RPMI8226 (cell line): ENCODE measurements at places on chromosomes 2 and 18.

GRCh38 chr2:41698678-41699422 lies 349.0 kb upstream of the PKDCC start:
- no peak for DNase-seq

DNA sequence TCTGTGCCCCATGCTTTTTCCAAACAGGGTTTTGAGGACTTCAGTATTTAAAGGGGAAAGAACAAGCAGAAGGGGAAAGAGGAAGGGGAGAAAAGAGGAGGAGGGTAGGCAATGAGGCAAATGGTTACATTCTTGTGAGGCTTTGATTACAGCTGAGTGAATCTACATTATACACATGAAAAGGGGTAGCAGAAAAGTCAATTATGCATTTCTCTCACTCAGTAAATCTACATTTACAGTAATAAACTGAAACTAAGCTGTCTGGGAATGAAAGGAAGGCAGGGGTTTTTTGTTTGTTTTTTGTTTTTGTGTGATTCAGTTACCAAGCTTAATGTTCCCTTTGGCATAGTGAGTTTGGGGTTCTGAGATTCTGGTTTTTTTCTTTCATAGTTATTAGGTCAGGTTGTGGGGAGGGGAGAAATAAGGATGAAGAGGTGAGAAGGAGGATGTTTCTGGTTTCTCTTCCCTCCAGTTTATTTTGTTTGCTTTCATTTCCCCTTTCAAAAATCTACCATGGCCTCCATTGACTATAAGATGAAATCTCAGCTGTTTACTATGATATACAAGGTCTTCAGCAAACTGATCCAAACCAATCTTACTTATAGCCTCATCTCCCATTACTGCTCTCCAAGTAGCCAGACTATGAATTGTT lies 18.7 kb downstream of the C18orf63 start:
- DNase-seq = peak; percentile 17

DNA sequence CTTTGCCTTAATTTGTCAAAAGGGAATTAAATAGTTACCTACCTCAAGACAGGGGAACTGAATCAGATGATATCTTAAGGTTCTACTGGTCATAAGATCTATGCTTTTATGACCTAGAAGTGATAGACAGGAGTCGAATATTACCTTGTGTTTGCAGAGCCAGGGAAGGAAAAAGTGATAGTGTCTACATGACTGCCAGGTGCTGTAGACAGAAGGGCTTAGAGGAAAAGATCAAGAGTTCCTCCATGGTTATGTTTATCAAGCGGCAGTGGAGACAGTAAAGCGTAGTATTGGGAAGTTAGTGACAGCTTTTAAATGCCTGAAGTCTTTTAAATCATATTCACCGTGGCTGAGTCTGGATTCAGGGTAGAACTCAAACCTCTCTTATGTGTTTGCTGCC lies 11.9 kb downstream of the CRIM1 start:
- DNase-seq = no peak

GRCh38 chr18:35624146-35624545 lies 42.6 kb downstream of the GALNT1 start:
- DNase-seq = no peak

- peak; percentile 8 for DNase-seq
Measured at GRCh38 chr2:101912545-101912944, 79.2 kb upstream of the IL1R2 start.

DNA sequence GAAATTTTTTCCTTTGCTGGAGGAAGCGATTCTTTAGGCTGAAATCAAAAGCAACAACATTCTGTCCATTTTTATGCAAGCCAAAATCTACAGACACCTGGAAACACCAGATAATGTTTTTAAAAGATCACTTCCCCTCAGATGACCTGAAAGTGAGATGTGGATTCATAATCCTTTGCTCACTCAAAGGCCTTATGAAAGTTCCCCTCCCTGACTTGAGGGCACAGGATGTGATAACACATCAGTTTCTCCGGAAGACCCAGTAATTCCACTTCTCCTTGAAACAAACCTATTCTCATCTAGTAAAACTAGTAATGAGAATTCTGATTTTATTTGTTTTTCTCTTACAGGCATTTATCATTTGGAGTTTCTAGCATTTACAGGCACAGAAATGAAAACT lies 218.3 kb upstream of the RND3 start:
- DNase-seq = no peak

GRCh38 chr2:15643791-15644585 lies 52.3 kb downstream of the DDX1 start:
- DNase-seq = no peak

- DNase-seq = peak; percentile 45
Measured at GRCh38 chr2:234952270-234953115, 676 bp downstream of the SH3BP4 start.

- DNase-seq = no peak
Measured at GRCh38 chr18:37219257-37219656, 346.3 kb downstream of the CELF4 start.

- DNase-seq = no peak
Measured at GRCh38 chr2:44135296-44135695, 33.4 kb upstream of the PPM1B start.

- no peak for DNase-seq
Measured at GRCh38 chr2:36516136-36516870, 81.7 kb downstream of the FEZ2 start.

DNA sequence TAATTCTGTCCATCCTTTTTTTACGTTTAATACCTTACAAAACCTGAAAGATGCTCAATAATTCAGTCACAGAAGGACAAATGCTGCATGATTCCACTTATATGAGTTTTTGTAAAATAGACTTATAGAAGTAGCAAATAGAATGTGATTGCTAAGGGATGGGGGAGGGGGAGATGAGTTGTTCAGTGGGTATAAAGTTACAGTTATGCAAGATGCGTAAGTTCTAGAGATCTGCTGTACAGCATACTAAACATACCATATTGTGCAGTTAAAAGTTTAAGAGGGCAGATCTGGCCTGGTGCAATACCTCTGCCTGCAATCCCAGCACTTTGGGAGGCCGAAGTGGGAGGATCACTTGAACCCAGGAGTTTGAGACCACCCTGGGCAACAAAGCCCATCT lies 78.8 kb downstream of the TET3 start:
- DNase-seq = no peak

GRCh38 chr18:60599267-60599666 lies 226.7 kb upstream of the MC4R start:
- DNase-seq = no peak

DNA sequence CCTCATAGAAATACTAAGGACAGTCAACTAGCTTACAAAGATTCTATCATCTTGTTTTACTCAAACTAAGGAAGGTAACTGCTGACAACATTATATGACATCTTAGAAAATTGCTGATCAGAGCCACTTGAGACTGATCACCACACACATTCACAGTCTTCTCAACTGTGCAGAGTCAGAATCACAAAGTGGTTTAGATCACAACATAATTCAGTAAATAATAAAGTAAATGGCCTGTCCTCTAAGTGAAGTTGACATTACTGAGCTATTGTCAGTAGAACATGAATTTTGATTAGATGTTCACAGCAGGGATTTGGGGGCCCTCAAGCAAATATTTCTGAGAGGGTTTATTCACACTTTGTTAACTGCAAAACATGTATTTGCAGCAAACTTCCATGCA lies 28.5 kb downstream of the NOL4 start:
- DNase-seq = no peak

DNA sequence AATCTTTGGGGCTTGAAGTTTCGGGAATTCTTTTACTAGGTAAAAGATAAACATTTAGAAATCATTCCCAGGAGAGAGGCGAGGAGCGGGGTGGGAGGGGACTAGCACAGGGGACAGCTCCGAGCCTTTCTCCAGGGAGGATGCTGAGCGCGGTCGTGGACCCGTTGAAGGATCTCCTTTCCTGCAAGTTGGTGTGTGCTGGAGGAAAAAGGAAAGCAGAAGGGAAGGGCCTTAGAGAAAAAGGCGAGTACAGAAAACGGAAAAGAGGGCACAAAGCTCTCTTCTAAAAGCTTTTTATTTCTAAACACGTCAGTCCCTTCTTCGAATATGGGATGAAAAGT lies 640 bp downstream of the SLC39A6 start:
- DNase-seq = peak; percentile 15

- DNase-seq = no peak
Measured at GRCh38 chr2:104127049-104127770, 726.7 kb upstream of the POU3F3 start.

DNA sequence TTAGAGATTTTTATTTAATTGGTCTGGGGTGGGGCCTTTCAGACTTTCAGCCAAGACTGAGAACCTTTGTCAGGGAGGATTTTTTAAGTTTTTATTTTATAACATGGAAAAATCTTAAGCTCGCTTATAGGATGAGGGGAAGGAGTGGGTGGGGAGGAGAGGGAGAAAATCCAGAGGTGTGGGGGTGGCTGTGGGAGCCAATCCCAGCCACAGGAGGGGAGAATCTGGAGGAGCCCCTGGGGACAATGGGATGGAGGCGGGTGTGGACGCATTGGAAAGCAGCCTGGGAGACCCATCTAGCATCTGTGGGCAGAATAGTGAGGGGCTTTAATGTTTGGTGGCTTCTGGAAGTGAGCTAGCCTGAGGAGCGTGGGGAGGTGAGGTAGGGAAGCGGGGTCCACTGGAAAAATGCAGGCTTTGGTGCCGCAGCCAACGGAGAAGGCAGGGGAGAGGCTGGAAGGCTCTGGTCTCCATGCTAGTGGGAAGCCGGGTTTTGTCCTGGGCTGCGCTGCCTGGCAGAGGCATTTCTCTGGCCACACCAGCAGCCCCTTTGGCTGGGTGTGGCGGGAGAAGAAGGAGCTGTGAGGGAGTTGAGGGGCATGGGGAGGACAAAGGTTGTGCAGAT lies 11.5 kb upstream of the INPP5D start:
- no peak for DNase-seq

DNA sequence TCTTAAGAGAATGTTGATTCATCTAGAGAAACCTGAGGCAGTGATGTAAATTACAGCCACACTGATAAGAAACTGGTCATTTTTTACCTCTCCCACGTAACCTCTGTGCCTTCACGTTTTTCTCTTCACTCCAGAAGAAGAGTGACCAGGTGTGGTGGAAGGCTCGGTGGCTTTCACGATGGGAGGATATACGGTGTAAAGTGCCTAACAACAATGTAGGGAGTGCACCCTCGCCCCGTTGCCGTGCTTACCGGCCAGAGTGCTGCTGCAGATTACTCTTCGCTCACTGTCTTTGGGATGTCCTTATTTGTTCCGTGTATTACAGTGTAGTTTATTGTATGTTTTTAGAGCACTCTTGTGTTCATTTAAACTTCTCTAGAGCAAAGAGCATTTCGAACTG lies 46.5 kb downstream of the NCK2 start:
- DNase-seq = no peak

- DNase-seq = peak; percentile 93
Measured at GRCh38 chr2:71226096-71226964, 573 bp downstream of the PAIP2B start.

DNA sequence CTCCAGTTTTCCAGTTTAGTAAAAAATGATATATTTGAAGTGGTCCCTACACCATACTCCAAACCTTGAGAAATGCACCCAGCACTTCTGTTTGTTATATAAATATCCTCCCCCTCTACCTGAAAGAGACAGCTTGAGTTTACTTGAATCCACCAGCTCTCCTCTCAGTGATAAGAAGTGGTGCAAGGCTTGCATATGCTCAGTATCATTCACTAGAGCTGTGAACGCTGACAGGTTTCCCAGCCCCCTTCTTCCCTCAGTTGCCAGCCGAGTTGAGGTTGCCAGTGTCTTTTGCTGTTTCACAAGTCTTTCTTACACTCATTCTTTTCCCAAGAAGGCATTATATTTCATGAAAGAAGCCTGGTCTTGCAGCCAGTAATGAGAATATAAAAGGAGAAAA lies 880.0 kb downstream of the LRRTM4 start:
- no peak for DNase-seq

GRCh38 chr18:49859725-49860124 lies 46.4 kb upstream of the ACAA2 start:
- no peak for DNase-seq

GRCh38 chr2:239180526-239181073 lies 220.2 kb downstream of the HDAC4 start:
- DNase-seq = no peak

DNA sequence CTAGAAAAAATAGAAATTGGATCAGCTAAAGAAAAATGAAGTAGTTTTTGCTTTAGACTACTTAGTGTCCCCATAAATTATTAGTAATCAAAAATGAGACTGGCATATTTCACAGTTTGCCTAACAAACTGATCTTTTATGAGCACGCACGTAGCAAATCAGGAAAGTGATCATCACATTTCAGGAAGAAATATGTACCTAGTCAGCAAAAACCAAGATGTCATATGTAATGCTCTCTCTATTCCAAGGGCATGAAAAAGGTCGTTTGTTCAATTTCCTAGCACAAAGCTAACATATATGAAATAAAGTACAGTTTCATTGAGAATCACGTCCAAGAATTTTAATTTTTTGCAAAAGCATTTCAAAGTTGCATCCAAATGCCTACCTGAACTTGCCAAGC lies 600.4 kb upstream of the CHAC2 start:
- no peak for DNase-seq

DNA sequence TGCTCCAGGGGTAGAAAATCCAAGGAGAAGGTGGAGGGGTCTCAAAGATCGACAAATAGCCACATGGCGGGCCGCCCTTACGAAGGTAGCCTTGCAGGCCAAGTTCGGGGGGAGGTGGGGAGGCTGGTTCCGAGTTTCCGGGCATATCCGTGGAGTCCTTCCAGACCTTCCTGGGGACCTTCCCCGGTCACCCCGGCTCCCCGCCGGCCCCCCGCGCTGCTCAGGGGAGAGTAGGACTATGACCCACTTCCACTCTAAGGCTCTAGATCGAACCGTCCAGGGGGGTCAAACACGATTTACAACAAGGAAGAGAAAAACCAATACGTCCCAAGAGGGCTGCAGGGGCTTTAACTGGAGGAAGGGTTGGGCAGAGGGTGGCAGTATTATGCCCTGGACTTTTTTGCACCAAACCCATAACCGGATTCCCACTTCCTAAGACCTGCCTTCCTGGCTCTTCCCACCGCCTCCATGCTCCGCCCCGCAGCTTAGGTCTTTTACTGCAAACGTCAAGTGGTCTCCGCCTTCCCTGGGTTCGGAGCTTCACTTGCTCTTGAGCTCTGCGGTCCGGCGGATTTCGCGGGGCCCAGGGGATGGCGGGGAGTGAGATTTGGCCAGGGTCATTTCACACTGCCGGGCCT lies 779 bp upstream of the LYPD6 start:
- no peak for DNase-seq

GRCh38 chr2:109538546-109538945 lies 75.2 kb downstream of the SEPTIN10 start:
- DNase-seq = no peak

DNA sequence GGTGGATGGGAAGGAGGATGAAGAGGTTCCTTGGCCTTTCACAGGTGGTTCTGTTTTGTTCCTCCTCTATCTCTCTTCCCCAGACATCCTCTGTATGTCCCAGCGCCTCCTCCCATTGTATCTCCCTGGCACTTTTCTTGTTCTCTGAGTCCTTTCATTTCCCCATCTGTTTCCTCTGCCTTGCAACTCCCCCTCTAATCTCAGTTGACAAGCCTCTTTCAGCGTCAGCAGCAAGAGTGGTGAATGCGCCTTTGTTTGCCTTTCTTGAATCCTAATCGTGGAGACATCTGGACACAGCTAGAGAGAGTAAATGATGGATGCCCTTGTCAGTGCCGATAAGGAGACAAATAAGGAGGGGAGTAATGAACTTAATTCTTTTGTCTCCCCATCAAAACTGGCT lies 167.0 kb downstream of the NDUFA10 start:
- no peak for DNase-seq
